ENCODE measurements at places on chromosomes 13 and 19.

GRCh38 chr19:7907122-7907521 lies 3.4 kb downstream of the MAP2K7 start:
- DNase-seq, result no peak

- DNase-seq, result no peak
Observed at GRCh38 chr13:74040200-74040599, 94.0 kb downstream of the KLF12 start.

DNA sequence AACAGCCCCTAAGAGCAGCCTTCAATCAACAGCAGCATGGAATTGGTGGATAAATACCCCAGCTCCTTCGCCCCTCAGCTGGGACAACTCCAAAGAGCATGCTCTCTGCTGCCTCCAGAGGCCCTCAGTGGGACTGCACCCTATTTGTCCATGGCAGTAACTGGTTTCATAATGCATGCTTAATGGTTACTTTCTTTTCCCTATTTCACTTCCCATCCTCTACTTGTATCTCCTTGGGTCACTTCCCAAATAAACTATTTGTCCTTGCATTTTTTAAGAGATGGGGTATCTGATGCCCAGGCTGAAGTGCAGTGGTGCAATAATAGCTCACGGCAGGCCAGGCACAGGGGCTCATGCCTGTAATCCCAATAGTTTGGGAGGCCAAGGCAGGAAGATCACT lies 13.5 kb upstream of the TPM4 start:
- DNase-seq, result peak; percentile 22

DNA sequence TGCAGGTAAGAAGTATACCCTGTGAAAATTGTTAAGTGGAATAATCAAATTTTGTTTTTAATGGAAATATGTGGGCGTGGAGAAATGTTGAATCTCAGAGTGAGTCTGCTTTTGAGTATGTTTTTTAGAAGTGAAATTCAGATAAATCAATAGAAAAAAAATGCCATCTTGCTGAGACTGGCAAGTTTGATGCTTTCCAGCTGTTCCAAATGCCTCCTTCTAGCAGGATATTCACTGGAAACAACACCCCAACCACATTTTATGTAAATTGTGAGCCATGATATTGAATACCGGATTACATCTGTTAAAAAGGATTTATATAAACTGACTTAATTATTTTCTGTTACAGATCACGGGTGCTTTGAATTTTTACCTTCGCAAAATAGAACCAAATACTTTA lies 115.4 kb downstream of the ITGBL1 start:
- no peak for DNase-seq

- DNase-seq, result peak; percentile 63
Observed at GRCh38 chr13:33110713-33111413, 94.6 kb downstream of the KL start.

DNA sequence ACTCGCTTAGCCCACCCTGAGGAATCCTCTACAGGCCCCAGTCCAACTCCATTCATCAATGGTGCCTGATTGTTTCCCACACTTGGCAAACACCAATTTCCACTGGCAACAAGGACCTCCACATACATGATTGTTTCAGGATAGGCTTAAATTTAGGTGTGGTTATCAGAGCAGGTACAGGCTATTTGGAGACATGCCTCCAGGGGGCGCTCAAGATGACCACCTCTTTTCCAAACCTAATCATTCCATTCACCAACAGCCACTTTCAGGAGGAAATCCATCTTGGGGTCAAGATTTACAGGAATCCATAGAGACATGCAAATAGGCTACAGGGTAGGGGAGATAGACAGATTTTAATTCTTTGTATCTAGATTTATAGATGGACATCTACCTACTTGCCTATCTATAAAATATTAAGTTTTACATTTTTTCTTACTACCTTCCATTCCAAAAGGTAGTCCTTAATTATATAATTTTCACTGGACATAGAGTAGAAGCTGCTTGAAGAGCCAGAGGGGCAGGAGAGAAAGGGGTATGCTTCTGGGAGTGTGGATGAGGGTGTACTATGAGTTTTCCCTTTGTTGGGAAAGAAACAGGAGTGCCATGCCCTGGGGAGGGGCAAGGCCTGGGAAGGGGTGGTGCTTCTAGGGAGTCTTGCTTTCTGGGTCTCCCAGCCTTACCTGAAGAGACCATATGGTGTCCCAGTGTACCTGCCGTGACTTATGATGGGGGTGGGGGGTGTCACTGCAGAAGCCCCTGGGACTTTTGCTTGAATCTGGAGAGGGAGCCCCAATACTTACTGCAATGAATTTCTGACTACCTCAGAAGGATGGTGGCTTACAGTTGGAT lies 14.1 kb upstream of the PCDH8 start:
- DNase-seq, result no peak

DNA sequence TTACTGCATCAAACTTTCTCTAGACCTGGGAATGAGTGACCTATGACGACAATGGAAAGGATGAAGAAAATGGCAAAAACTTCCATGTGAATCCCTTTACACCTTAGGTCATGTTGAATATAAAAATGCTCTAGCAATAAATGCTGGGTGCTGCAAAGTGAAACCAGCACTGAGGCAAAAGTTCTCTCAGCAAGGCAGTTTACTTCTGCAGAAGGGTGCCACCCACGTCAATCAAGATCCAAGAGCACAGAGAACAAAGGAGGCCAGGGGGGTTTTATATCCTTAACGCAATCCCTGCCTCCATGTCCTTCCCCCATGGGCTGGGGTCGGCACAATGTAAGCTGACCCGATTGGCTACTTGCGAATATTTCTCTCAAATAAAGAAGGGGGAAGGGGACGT lies 38.7 kb downstream of the ZNF333 start:
- DNase-seq, result no peak

DNA sequence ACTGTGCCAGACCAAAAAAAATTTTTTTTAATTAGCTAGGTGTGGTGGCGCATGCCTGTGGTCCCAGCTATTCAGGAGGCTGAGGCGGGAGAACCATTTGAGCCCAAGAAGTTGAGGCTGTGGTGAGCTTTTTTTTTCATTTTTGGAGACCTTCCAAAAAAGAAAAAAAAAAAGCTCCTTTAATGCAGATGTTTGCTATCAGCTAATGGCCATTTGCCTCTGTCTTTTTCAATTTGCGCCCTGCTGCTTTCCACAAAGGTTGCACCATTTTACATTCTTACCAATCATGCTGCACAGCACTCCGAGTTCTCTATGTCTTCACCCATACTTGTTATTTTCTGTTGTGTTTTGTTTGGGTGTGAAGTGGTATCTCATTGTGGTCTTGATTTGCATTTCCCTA lies 15.6 kb upstream of the SMARCA4 start:
- no peak for DNase-seq

DNA sequence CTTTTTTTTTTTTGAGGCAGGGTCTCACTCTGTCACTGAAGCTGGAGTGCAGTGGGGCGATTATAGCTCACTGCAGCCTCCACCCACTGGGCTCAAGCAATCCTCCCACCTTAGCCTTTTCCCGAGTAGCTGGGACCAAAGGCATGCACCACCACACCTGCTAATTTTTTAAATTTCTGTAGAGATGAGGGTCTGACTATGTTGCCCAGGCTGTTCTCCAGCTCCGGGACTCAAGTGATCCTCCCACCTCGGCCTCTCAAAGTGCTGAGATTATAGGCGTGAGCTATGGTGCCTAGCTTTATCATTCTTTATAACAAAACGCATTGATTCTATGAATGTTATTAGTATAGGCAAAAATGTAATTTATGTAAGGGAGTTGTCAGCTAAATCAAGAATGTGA lies 17.9 kb upstream of the LYPD3 start:
- DNase-seq, result no peak

DNA sequence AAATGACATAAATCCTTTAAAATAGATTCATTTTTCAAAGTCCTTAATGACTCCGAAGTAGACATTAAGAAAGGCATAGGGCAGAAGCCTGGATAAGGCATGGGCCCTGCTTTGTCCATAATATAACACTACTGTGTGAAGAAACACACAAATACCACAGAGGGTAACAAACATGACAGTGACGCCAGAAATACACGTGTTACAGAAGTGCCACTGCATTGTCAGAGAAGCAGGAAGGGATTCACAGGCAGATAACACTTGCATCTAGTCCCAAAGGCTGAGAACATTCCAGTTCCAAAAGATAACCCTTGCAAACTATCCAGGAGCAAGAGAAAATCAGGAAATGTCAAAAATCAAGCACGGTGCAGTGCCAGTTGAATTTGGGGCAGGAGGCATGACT lies 633.2 kb downstream of the LIG4 start:
- DNase-seq, result no peak

DNA sequence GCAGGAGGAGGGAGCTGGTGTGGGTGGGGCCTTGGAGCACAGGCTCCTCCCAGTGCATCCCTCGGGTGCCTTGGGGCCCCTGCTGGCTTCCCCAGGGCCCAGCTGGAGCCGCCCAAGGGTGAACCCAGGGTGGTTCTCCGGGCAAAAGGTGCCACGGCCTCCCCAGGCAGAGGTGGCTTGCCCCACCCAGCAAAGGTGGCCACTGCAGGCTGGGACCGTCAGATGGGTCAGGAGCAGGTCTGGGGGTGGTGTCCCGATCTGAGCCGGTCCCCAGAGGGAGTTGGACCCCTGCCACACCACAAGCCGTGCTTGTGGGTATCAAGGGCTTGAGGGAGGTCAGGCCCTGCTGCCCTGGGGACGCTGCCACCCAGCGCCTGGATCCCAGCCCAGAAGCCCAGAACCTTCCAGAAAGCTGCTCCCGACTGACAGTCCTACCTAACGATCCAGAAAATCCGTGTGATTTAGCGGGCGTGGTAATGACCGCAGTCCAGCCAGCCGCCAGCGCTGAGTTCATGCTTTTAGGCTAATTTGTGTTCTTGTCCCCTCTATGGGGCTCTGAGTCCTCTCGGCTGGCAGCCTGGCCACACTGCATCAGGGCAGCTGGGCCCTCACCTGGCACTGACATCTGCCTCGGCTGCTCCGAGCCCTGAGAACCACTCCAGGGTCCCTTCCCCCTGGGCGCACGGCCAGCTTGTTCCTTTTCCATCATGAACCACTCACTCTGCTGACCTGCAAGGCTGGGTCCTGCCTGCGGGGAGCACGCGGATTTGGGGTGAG lies 5.0 kb upstream of the GRIN3B start:
- DNase-seq, result no peak

DNA sequence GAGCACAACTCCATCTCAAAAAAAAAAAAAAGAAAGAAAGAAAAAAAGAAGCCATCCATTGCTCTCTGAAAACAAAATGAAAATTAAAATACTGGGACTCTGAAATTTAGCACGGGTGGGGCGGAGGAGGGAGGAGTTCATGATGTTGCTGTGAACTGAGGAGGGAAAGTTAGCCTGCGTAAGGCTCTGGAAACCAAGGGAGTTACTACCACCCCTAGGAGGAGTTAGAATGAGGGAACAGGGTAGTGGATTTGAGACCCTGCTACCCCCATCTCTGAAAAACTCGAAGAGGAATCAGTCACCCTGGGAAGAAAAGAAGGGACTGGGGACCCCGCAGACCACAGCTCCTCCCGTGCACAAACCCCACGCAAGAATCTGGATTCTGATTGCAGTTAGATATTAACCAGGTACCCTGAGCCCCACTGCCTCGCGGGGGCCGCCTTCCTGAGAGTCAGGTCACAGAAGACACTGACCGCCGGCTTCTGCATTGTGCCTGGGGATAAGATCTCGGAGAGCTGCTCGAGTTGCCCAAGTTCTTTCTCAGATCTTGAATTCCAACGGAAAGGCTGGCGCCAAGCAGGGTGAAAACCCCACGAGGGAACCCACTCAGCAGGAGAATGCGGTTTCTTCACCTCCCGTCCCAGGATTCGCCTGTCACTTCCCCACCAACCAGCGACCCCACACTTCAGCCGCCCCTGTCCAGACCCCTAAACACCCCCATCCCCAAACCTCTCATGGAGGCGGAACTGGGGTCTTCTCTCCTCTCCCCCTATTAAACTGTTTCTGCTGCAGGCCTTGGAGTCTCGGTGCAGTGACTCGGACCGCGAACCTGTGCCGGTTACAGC lies 870 bp downstream of the ZNF442 start:
- DNase-seq, result peak; percentile 26

GRCh38 chr13:26255691-26256277 lies 1.9 kb downstream of the CDK8 start:
- no peak for DNase-seq

DNA sequence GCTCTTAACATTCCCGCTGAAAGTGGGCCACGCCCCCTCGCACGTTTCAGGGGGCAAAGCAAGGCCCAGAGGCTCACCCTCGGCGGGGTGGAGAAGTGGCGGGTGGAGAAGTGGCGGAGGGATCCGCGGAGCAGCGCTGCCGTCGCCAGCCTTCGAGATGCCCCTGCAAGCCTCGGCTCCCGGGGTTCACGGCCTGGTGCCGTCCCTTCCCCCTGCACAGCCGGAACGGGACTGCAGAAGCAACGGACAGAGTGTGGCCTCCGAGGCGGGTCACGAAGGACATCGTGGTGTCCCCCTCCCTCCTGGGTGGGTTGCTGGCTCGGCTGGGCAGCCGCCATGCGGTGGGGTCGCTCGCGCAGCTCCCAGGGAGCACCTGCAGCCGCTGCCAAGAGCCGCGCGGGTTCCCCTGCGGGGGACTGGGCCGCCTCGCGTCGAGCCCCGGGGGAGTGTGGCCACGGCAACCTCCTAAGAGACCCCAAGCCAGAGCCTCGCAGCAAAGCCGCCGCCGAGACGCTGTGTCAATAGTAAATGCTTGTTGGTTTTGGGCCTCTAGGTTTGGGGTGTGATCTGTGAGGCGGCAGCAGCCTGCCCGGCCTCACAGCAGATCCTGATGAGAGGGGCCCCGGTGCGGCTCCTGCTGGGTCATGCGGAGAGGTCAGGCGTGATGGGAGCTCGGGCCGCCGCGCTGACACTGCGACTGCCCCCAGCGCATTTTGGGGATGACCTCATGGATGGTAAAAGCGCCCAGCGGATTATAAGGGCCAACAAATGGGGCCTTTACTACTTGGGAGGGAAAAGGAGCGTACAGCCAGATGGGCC lies 5.5 kb downstream of the TPGS1 start:
- DNase-seq, result peak; percentile 48

GRCh38 chr13:114142640-114143490 lies 10.4 kb upstream of the RASA3 start:
- no peak for DNase-seq

GRCh38 chr13:34654203-34654602 lies 287.9 kb upstream of the NBEA start:
- DNase-seq, result no peak

GRCh38 chr19:51615991-51616390 lies 14.2 kb downstream of the SIGLEC5 start:
- no peak for DNase-seq

GRCh38 chr19:5977222-5977784 lies 637 bp downstream of the RANBP3 start:
- DNase-seq, result no peak

DNA sequence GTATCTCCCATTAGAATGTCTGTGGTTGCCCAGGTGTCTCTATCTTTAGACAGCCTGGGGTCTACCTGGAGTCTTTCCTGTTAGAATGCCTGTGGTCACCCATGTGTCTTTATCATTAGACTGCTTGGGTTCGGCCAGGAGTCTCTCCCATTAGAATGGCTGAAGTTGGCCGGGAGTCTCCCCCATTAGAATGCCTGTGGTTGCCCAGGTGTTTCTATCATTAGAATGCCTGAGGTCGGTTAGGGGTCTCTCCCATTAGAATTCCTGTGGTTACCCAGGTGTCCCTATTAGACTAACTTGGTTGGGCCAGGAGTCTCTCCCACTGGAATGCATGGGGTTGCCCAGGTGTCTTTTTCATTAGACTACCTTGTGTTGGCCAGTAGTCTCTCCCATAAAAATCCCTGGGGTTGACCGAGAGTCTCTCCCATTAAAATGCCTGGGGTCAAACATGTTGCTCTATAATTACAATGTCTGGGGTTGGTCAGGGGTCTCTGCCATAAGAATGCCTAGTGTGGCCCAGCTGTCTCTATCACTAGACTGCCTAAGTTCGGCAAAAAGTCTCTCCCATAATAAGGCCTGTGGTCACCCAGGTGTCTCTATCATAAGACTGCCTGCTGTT lies 1448.7 kb downstream of the UQCRFS1 start:
- DNase-seq, result no peak

- no peak for DNase-seq
Observed at GRCh38 chr19:6402058-6402457, 9.1 kb upstream of the GTF2F1 start.
